Left lung (tissue), 14 donors: ENCODE measurements at places on chromosomes 16 and 17. TPM values are rescaled to one million over a fixed set of nuclear protein-coding genes. Genes with fewer than 3 reads are reported as not detected.
A peak's percentile ranks its signal among the peaks of the same experiment; 100 is the strongest.

GRCh38 chr17:31089471-31089870 lies 5.3 kb upstream of the NF1 start:
- DNase-seq: no peak

DNA sequence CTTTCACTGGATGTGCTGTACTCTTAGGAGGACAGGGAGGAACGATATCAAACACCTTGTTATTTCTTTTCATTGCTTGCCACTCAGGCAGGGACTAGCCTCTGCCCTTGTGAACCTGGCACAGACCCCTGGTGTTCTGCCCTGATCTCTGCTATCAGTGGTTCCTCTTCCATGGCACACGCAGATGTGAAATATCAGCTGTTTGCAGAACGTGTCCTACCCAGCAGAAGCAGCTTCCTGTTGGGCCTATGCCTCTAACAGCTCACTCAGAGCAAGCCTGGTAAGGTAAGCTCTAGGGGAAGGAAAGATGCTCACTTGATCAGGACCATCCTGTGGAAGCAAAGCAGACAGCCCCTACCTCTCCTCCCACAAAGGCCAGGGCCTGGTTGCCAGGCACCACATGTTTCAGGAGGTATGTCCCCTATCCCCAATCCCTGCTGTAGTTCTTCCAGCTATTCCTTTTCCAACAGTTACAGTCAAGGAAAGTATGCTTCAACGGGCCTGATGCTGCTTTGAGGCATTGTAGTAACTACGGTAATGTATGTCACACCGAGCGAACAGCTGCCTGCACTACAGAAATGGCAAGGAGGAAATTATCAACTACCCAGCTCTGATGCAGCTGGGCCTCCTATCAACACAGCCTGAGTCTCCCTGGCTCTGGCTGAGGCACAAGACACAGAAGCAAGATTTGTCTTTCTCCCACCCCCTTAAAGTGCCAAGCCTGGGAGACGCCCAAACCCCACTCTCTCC lies 41.3 kb upstream of the GFOD2 start:
- DNase-seq: no peak

CRISPLD2 gene
- total RNA-seq: 86.6 TPM

DNA sequence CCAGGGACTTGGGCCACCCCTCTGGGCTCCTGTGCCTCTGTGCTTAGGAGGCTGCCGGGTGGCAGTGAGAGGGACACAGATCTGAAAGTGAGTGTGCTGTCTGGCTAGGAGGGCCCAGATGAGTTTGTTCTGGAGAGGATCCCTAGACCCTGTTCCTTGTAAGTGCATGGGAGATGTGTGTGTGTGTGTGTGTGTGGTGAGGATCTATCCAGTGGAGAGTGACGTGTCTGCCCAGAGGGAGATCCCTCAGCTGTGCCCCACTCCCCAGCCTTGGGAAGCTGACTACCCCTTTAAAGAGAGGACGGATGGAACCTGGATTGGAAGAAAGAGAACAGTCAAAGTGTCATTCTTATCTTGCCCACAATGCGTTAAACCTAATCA lies 25.5 kb upstream of the CDC42EP4 start:
- no peak for DNase-seq

- peak; percentile 4 for DNase-seq
Observed at GRCh38 chr17:45820052-45820780, 24.5 kb upstream of the SPPL2C start.

- DNase-seq: no peak
Observed at GRCh38 chr16:54253118-54253517, 33.5 kb downstream of the IRX3 start.

- DNase-seq: peak; percentile 68
Observed at GRCh38 chr17:80087346-80088265, 13.8 kb upstream of the GAA start.

GRCh38 chr16:66408163-66409048 lies 18.7 kb upstream of the BEAN1 start:
- no peak for DNase-seq

GRCh38 chr16:53374800-53375199 lies 59.5 kb upstream of the RBL2 start:
- DNase-seq: no peak

CASKIN2 gene
- total RNA-seq: 74.4 TPM
